ENCODE measurements at places on chromosomes 2 and 18.

DNA sequence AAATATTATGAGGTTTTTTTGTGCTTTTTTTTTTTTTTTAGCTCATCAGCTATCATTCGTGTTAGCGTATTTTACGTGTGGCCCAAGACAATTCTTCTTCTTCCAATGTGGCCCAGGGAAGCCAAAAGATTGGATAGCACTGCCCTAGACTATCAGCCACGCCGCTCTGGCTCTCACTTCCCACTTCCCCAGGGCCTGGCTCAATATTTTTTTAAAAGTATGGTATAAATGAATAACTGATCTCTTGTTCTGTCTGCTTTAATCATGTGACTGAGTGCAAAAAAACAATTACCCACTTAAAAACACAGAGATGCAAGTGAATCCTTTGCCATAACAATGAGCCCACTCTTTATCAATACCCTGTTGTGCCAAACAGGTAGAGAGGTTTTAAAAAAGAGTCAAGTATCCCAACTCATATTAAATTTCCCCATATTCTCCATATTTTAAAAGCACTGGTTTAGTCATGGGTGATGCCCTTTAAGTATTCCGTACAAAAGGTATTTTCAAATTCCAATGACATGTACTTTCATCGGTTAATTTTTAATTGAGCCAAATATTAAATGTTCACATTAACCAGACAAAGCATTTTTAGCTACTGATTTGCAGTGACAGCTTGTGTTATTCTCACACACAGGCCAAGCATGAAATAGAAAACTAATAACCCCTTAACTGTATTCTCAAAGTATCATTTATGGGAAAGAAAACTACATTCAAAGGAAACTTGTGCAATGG lies 12.6 kb downstream of the BCL2 start:
- DNase-seq: no peak

DNA sequence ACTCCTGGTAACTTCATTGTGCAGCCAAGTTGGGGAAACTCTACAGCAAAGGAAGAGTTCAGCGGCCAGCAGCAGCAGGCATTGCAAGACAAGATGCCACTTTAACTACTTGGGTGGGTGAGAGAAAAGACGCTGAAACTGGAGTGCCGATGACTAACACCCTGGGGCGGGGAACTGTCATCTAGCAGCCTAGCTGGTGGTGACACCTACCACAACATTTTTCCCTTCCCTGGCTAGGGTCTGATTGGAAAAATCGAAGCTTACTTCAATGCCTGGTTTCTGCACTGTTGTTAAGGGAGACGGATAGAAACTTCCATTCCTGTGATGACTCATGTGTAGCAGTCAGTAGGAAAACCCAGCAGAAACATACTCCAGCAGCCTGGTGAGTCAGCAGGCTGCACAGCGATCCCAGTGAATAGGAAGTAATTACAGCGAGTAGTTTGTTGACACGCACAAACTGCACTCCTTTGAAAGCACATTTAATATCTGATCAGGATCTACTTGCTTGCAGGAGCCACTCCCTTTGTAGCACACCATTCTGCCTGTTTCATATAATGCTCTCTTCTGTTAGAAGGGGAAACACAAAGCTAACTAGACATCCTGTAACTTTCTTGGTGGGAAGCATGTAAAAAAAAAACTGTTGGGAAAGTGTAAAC lies 62.1 kb upstream of the MAPRE2 start:
- DNase-seq: peak; percentile 36

DNA sequence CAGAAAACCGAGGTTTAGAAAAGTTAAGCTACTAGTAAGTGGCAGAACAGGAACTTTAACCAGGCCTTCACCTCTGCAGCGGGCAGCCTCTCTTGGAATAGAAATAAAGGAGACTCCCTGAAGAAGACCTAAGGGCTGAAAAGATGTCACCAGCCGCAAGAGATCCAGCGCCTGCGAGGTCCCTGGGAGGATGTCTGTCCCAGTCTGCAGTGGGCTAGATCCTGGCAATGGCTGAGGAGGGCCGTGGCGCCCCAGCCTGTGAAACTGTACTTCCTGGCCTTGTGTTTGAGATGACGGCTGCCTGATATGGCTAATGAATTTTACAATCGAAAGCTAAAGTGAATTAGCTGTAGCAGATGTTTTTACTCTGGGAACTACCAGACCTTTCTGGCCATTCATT lies 300.6 kb upstream of the SALL3 start:
- DNase-seq: no peak

DNA sequence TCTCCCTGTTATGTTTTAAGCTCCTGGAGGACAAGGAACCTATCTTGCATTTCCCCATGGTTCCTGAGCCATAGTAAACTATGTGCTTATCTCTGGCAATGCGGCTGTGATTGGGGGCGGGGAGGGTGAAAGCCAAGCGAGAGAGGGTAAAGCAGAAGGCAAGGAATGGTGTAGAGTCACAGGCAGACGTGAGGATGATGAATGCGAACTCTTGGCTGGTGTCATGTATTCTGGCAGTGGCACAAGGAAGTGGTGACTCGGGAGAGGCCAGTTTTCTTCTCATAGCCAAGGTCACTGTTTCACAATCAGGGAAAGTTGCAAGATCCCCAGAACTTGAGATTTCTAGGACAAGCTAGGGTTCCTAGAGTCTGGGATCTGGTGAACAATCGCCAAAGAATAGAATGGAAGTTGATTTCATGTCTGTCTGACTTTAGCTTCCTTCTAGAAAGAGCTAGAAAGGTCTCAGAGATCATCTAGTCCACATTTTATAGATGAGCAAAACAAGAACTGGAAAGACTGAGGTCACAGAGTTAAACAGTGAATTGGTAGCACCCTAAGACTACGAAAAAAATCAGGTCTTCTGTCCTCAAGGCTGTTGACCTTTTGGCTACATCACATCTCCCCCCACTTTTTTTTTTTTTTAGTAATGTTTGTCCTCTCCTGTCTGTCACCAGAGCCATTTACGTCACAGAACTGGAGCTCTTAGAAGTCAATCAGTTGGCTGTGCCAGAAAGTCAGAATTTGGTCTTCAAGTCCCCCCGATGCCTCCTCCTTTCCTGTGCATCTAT lies 137.0 kb downstream of the BCL11A start:
- DNase-seq: no peak

DNA sequence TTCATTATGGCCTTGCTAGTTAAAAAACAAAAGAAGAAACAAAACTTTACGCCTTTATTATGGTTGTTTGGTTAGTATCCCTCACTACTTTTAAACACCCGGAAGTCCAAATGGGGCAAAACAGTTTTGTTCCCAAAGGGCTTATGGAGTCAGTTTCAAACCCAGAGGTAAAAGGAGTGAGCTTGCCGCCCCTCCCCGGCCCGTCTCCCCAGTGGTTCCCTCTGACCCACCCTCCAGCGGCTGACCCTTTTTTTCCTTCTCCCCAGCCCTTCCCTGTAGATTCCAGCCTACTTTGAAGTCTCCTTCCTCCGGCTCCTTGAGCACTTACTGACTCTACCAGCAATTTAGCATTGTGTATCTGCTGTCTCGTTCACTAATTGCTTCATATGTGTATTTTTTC lies 209.2 kb downstream of the ICOS start:
- DNase-seq: no peak

- DNase-seq: no peak
These were observed 46.4 kb upstream of the SPP2 start for GRCh38 chr2:234003972-234004617.

- no peak for DNase-seq
These were observed 13.7 kb downstream of the FEZ2 start for GRCh38 chr2:36584148-36584794.

- no peak for DNase-seq
These were observed 562.7 kb upstream of the ID2 start for GRCh38 chr2:8118940-8119781.

DNA sequence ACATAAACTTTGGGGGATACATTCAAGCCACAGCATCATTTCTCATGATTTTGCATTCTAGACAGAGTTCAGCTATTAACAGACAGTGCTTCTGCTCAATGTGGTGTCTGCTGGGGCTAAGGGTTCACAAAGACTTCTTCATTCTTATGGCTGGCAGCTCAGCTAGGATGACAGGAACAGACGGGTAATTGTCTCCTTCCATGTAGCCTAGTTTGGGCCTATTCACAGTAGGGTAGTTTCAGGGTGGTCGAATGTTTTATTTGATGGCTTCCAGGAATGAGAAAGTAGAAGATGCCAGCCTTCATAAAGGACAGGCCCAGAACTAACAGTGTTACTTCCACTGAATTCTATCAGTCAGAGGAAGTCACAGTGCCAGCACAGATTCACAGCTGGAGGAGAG lies 26.0 kb upstream of the BCL2L11 start:
- DNase-seq: no peak

- no peak for DNase-seq
These were observed 132.7 kb downstream of the HDAC4 start for GRCh38 chr2:239268082-239268481.

GRCh38 chr2:197052356-197052755 lies 125.8 kb upstream of the PGAP1 start:
- DNase-seq: peak; percentile 85

GRCh38 chr18:69250305-69251151 lies 150.2 kb upstream of the DOK6 start:
- no peak for DNase-seq

- DNase-seq: no peak
These were observed 657 bp downstream of the SGPP2 start for GRCh38 chr2:222424729-222425671.

DNA sequence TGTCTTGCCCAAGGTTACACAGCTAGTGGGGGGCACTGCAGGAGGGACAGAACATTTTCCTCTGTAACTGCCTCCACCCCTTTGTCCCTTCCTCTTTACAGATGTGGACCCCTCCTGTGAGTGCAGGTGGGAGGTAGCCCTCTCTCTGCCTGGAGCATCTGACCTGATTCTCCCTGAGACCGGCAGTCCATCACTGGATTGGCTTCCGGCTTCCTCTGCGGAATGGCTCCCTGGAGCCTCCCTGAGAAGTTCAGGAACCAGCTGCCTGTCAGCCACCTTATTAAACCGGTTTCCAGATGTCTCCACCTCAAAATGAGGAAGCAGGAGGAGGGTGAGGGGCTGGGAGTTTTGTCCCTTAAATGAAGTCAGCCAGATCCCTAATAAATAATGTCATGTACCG lies 67.3 kb upstream of the TNP1 start:
- DNase-seq: no peak

GRCh38 chr18:2060086-2060485 lies 511.2 kb downstream of the METTL4 start:
- no peak for DNase-seq

GRCh38 chr2:212052412-212053159 lies 486.0 kb downstream of the ERBB4 start:
- DNase-seq: peak; percentile 1

DNA sequence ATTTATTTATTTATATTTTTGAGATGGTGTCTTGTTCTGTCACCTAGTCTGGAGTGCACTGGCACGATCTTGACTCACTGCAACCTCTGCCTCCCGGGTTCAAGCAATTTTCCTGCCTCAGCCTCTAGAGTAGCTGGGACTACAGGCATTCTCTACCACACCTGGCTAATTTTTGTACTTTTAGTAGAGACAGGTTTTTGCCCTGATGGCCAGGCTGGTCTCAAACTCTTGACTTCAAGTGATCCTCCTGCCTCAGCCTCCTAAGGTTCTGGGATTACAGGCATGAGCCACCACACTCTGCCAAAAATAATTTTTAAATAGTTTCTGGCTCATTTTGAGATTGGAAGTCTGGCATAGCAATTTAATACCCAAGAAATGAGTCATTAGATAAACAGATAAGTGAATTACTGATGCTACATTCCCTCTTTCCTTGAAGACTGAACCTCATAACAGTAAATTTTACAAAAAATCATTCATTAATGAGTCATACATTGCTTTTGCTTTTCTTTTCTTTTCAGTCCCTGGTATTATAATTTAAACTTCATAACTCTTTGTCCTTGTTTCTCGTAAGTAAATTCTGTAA lies 881.6 kb upstream of the PIK3C3 start:
- no peak for DNase-seq

DNA sequence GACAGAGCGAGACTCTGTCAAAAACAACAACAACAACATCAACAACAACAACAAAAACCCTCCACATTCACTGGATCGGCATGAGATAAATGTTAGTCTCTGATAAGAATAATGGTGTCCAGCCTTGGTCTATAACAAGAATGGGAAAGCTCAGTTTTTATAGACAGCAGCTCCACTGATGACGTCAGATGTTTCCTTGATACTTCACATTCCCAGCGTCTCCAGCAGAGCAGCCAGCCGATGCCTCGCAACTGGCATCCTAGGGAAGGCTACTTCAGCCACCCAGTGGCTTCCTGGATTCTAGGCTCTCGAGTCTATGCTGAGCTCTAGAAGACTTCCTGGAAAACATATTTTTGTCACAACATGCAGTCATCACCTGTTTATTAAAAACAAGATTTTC lies 271.4 kb upstream of the SMIM21 start:
- DNase-seq: no peak

DNA sequence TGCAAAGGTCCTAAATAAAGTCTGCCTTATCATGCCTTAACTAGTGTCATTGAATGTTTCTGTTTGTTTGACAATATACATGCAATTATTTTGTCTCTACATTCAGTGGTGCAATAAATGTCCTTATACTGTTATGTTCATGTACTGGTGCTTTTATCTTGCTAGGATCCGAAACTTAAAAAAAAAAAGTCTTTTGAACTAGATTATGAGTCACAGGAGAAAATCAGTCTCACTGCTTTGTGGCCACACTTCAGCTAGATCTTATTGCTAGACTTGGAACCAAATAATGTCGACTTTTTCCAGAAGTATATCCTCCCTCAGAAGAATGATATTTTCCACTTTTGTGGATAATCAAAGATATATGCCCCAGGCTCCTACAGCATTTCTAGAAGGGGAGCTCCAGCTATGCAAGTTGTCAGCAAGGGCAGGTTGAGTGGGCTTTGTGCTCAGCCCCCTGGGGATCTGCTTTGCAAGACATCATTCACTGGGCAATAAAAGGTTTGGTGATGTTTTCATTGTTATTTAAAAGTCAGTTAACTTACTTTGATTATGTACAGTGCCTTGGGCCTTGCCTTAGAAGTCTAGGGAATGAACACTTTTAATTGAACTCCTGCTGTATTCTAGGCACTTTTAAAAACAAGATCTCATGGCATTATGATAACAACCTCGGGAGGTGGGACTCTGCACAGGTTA lies 157.1 kb upstream of the LRRTM1 start:
- no peak for DNase-seq

GRCh38 chr2:233436191-233436581 lies 81.9 kb downstream of the DGKD start:
- DNase-seq: no peak

DNA sequence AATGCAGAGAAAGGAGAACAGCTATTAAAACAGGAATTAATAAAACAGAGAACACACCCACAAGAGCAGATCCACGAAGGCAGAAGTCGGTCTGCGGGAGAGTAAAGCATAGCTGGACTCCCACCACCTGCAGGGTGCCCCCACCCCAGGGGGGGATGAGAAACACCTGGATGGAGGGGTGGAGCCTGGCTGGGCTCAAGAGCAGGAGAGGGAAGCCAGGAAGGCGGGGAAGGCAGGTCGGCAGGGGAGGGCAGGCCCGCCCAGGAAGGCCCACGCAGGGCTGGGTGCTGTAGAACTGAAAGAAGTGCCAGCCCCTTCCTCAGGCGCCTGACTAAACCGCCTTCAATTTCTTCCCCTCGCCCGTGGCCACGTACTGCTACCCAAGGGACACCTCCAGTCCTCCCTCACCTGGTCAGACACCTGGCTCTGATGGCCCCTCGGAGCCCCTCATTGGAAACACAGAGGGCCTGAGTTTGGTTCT lies 175.4 kb downstream of the HDAC4 start:
- DNase-seq: no peak
